ENCODE measurements at places on chromosomes 5 and 9.
A peak's percentile ranks its signal among the peaks of the same experiment; 100 is the strongest.

DNA sequence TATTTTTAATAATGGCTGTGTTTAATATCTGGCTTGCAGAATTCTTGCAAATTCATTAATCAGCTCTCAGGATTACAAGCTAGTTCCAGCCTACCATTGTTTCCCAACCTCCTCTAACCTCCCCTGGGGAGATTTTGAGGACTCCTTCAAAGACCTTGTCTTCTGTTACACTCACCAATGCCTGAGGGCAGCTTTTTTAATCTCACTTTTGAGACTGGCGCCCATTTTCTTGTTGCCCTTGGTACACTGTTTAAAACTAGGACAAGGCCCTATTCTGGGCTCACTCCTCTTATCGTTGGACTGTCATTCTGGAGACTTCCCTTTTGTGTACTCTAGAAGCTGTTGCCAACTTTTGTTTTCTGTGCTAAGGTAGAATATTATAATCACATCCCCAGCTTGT is 13.6 kb upstream of the EQTN start:
- no peak for DNase-seq

DNA sequence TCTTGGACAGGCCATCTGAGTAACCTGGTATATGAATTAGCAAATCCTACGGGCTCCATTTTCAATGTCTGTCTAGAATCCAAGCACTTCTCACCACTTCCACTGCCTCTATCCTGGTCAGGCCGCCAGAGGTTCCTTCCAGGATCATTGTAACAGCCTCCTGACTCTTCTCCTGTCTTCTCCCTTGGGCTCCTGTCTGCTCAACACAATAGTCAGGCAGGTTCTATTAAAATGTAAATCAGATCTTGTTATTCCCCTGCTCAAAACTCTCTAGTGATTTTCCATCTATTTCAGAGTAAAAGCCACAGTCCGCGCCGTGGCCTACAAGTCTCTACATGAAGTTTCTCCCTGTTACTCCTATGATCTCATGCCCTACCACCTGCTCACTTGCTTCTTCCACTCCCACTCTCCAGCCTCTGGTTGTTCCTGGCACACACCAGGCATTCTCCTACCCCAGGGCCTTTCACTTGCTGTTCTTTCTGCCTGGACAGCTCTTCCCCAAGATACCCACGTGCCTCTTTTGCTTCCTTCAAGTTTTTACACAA is 21.7 kb downstream of the ZNF366 start:
- DNase-seq, result no peak

DNA sequence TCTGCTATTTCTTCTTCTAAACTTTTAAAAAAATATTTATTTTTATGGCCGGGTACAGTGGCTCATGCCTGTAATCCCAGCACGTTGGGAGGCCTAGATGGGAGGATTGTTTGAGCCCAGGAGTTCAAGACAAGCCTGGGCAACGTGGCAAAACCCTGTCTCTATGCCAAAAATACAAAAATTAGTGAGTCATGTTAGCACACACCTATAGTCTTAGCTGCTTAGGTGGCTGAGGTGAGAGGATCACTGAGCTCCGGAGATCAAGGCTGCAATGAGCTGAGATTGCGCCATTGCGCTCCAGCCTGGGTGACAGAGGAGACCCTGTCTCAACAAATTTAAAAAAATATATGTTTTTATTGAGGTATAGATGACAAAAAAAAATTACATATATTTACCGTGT is 5.6 kb downstream of the AP3S1 start:
- DNase-seq, result no peak

- DNase-seq, result peak; percentile 31
These were observed 138.8 kb upstream of the LIFR start for GRCh38 chr5:38695021-38695958.

DNA sequence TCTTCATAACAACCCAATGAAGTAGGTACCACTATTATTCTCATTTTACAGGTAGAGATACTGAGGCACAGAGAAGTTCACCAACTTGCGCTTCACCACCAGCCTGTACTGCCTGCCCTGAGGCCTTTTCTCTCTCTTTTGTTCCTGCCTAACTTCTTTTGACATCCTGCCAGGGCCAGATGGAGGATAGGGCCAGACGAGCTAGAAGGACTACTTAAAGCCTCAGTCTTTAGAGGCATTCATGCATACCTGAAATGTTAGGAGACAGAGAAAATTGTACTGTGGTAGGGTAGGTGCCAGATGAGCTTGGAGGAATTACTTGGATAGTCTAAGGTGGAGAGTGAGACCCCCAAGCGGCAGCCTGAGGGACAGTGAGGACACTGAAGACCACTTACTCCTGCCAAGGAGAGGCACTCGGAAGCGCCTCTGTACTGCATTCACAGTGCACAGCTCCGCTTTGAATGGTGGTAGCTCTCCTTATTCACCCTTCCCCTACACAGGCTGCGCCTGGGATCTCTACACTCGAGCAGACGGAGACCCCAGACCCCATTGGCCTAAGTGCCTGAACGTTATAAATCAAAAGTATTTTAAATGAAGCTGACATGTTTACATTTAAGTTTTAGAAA is 6.2 kb upstream of the ORM1 start:
- DNase-seq, result peak; percentile 35
